Right lobe of liver (tissue), 6 donors: ENCODE measurements at places on chromosomes 16 and 17. TPM values are rescaled to one million over a fixed set of nuclear protein-coding genes. Genes with fewer than 3 reads are reported as not detected.

CLEC19A gene
- not detected for total RNA-seq

ST6GALNAC2 gene
- 0.81 TPM for total RNA-seq

CCDC154 gene
- total RNA-seq, result 0.79 TPM

KRT34 gene
- total RNA-seq, result not detected

ITGA3 gene
- 1.8 TPM for total RNA-seq

TP53TG3 gene
- not detected for total RNA-seq

KRT35 gene
- total RNA-seq, result not detected

KRTAP9-4 gene
- not detected for total RNA-seq

SLC52A1 gene
- not detected for total RNA-seq

B9D1 gene
- 25.8 TPM for total RNA-seq

SYCE1L gene
- 1.3 TPM for total RNA-seq

LRRC37A gene
- total RNA-seq, result 0.56 TPM

TNFRSF13B gene
- total RNA-seq, result not detected

CRYM gene
- total RNA-seq, result 5.3 TPM

TRPV3 gene
- 0.37 TPM for total RNA-seq

ZNF668 gene
- 2.0 TPM for total RNA-seq

CRHR1 gene
- total RNA-seq, result not detected

KRTAP1-5 gene
- not detected for total RNA-seq

DERL2 gene
- 31.2 TPM for total RNA-seq

DPEP2 gene
- 1.7 TPM for total RNA-seq
